H4 (cell line): ENCODE measurements at places on chromosomes 11 and 22. TPM values are rescaled to one million over a fixed set of nuclear protein-coding genes. Genes with fewer than 3 reads are reported as not detected.

DNA sequence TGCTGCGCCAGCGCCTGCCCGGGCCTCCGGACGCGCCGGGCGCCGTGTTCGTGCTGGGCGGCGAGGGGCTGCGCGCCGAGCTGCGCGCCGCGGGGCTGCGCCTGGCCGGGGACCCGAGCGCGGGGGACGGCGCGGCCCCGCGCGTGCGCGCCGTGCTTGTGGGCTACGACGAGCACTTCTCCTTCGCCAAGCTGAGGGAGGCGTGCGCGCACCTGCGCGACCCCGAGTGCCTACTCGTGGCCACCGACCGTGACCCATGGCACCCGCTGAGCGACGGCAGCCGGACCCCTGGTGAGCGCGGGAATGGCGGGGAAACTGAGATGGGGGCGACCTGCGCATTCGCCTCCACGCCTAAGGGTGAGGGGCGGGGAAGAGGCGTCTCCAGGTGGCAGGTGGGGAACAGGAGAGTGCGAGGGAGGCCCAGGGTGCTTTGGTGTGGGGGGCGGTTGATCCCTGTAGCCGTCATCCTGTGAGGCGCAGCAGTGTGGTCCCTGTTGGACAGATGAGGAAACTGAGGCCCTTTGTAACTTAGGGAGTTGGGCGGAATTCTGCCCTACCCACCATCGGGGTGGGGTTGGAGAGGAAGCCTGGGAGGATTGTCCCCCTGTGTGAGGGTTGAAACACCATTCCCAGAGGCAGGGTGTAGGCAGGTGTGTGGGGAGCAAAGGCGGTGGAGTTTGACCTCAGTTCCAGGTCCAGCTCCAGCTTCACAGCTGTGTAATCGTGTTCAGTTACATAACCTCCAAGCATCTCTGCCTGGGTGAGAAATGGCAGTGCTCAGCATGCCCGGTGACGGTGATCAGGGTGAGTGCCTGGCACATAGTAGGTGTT lies 758 bp downstream of the PDXP start:
- DNase-seq = no peak

Gene BDNF
- total RNA-seq = 10.6 and 16.1 TPM in 2 replicates

DNA sequence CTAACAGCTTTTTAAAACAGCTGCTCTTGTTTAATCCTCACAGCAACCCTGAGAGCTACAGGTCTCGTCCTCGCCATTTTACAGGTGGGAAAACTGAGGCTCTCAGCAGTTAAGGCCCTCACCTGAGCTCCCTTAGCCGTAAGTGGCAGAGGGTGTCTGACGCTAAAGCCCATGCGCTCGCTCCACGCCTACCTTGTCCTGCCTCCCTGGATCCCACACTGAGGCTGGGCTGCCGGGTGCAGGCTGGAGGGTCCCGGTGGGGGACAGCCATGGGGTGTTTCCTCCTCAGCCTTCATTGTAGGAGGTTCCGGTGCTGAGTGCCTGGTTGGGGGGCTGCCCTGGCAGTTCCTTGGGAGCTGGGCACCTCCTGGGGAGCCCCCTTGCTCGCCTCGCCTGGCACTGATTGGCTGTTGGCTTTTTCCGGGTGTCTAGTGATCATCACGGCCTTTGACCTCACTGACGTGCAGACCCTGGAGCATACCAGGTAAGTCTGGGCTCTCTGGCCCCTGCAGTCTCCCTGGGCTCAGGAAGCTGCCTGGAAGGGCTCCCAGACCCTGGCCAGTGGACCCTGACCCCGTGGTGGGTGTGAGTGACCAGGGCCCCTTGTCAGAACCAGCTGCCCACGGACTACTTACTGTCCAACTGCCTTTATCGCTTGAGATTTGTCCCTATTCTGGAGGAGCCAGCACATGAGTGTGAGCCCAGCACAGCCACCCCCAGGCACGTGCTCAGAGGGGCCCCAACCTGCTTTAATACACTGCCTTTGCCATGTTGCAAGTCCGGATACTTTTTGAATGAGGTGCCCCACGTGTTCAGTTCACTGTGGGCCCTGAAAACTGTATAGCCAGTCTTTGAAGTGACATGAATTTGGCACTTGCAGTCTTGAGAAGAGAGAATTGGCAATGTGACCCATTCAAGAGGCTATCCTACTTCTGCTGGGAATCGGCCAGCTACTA lies 12.6 kb downstream of the RAB36 start:
- no peak for DNase-seq

Gene TSPAN32
- 0.81 and 4.0 TPM in 2 replicates for total RNA-seq

Gene TALDO1
- 600 and 603 TPM in 2 replicates for total RNA-seq

DNA sequence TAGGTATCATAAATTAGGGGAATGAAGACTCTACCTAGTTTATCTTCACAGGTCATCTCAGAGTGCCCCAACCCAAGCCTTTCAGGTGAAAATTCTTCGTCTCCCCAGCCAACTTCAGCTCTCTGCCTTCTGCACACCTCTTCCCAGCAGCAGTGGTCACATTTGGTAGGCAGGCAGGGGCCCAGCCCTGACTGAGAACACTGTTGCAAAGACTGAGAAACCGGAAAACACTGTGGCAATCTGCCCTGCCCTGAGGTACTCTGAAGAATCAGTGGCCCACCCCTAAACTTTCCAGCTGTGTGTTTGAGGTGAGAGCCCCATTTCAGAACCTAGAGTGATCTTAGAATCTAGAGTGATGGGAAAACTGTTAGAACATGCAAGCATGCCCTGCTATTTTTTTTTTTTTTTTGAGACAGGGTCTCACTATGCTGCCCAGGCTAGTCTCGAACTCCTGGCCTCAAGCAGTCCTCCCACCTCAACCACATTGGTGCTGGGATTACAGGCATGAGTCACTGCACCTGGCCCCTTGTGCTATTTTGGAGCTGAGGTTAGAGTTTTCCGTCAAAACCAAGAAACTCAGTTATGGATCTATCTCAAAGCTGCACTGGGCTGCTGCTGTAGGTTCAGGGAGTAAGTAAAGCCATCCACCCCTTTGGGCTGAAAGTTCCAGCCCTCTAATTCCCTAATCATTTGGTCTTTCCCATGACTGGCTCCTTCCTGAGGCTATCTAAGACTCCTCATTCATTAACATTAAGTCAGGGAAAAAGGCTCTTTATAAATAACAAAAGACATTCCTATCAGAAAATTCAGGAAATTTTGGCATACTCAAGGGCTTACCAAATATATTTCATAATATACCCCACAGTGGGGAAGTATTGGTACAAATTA lies 1.7 kb upstream of the LDHA start:
- DNase-seq = no peak

- no peak for DNase-seq
These were observed 29.2 kb downstream of the SGSM3 start for GRCh38 chr22:40399621-40400020.

DNA sequence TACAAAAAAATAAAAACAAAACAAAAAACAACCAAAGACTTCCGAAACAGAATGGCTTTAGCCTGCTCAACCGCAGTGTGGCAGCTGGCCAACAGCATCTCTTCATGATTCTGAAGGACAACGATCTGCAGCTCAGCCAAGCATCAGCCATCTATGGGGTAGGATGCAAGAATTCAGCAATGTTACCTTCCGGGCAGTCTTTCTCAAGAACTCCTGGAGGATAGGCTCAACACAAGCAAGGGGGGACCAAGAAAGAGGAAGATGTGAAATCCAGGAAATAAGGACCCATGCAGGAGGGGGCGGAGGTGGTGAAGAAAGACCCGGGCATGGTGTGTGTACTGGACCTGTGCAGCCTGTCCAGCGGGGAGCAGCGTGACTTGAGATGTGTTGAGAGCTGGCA lies 3.5 kb upstream of the TSPO start:
- DNase-seq = no peak

DNA sequence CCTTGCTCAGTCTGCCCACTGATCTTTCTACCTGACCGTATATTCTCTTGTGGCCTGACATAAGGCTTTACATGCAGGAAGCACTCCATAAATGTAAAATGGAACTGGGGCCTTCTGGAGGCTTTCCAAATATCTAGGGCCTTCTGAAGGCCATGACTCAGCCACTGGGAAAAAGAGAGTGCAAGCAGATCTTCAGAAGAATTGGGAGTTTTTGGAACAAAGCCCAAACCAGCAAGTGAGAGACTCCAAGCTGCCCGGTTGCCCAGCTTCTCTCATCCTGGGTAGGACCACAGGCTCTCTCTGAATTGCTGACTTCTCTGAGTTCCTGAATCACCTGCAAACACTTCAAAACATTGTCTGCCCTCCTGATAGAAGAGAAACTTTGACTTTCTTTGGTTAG lies 107.9 kb upstream of the BMAL1 start:
- peak; percentile 93 for DNase-seq

- peak; percentile 63 for DNase-seq
These were observed 49.5 kb downstream of the LGR4 start for GRCh38 chr11:27423125-27423524.

DNA sequence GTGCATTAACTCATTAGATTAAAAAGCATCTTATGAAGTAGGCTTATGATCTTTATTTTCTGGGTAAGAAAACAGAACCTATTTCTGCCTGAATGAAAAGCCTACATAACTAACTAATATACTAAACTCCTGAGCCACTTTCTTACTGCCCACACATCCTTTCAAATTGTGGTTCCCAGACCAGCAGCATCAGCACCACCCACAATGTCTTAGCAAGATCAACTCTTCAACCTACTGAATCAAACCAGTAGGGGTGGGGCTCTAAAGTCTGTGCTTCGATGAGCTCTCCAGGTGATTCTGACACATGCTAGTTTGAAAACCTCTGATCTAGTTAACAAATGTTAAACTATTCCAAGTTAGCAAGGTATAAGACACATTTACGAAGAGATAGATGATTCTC lies 462.4 kb downstream of the DLG2 start:
- no peak for DNase-seq

- no peak for DNase-seq
These were observed 24.1 kb upstream of the GRK3 start for GRCh38 chr22:25540166-25540907.

DNA sequence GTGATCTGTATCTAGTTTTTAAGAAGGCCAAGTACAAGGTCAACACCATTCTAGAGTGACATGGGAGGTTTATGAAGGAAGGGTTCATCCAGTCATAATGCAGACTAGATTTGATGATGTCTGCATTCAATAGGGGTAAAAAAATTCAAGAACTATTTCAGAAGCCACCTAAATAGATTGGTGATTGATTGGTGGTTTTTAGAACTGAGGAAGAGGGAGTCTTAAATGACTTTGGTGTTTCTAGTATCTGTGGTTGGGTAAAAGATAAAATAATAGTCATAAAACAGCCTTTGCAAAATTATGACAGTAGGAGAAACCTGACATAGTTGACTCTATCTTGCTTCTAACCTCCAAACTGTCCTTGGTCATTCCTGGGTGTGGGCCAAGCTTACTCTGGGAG lies 114.1 kb downstream of the OPCML start:
- no peak for DNase-seq

- DNase-seq = no peak
These were observed 10.0 kb downstream of the TBX1 start for GRCh38 chr22:19770349-19771220.

Gene MIOX
- total RNA-seq = not detected in 2 replicates

- DNase-seq = no peak
These were observed 39.4 kb downstream of the PC start for GRCh38 chr11:66918741-66919140.

GRCh38 chr11:125304136-125304535 lies 139.6 kb downstream of the PKNOX2 start:
- DNase-seq = no peak

Gene ADAMTS8
- total RNA-seq = 0.04 TPM in 1 of 2 replicates, not detected in the other

DNA sequence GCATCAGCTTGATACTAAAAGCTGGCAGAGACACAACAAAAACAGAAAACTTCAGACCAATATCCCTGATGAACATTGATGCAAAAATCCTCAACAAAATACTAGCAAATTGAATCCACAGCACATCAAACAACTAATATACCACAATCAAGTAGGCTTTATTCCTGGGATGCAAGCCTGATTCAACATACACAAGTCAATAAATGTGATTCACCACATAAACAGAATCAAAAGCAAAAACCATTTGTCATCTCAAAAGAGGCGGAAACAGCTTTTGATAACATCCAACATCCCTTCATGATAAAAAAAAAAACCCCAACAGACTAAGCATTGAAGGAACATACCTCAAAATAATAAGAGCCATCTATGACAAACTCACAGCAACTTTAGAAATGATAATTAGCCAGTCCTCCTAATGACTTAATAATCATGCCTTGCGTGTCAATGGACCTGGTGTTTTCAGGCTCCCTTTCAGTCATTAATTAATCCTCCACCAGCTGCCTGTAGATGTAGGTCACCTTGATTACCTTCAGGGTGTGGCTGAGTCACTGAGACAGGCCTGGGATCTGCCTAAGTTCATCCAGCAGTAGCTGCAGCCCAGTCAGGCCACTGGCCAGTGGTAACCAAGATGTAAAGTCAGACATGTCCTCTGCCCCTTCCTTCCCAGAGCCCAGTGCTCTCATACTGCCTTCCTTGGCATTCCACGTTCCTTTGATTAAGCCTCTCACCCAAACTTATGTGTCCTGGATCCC lies 109.8 kb downstream of the EHF start:
- no peak for DNase-seq

Gene P4HA3
- 0.17 and 0.27 TPM in 2 replicates for total RNA-seq

- DNase-seq = no peak
These were observed 15.1 kb upstream of the CD3E start for GRCh38 chr11:118289401-118289800.

DNA sequence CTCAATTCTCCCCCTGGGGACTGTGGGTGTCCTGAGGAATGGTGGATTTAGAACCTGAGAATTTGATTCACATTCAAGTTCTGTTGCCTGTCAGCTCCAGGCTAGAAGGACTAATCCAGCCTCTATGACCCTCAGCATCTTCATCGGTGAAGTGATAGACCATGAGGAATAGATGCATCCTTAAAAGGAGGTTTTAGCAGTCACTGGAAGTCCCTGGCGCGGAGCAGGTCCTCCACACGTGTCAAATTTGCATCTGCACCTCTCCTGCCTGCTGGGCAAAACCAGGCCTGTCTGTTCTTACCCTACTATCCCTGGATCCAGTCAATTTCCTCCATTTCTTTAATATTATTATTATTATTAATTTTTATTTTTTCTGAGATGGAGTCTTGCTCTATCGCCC lies 808.4 kb downstream of the TBC1D22A start:
- no peak for DNase-seq

- no peak for DNase-seq
These were observed 531.5 kb upstream of the B3GAT1 start for GRCh38 chr11:134943544-134943943.
